Upper lobe of left lung (tissue), 6 donors: ENCODE measurements at places on chromosomes 6 and 20. TPM values are rescaled to one million over a fixed set of nuclear protein-coding genes. Genes with fewer than 3 reads are reported as not detected.
A peak's percentile ranks its signal among the peaks of the same experiment; 100 is the strongest.

DNA sequence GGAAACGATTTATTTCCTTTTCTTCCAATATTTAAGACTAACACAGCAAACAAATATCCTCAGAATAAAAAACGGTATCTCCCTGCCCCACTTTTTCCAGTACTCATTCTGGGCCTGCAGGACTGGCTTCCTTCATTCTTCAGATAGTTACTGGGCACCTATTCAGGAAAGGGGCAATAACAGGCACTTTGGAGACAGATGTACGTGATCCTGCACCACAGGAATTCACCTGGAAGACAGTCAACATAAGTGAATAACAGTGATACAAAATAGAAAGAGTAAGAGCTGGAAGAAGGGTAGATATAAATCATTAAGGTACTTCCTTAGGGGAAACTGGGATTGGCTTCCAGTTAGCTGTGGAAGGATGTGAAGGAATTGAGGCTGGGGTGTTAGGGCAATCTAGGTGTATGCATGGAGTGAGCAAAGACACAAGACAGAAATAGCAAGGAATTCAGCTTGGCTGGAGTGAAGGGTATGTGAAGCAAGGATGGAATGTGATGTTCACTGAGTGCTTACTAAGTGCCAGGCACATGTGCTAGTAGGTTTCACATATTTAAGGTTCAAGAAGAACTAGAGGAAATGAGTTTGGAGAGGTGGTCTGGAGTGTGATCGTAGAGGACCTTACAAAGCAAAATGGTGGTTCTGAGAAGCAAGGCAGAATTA lies 49.3 kb upstream of the FAM83C start:
- H3K27ac ChIP-seq, result peak overlapping the region; percentile 0
- H3K27me3 ChIP-seq, result no peaks in the 10 kb centered on the region
- peaks cover 6% of the 10 kb centered on the region for H3K36me3 ChIP-seq
- H3K4me1 ChIP-seq, result peaks cover 5% of the 10 kb centered on the region

- no peak for DNase-seq
- no peak overlapping the region for H3K4me3 ChIP-seq
- no peaks in the 10 kb centered on the region for H3K27me3 ChIP-seq
- H3K4me1 ChIP-seq, result no peaks in the 10 kb centered on the region
- no peak overlapping the region for H3K27ac ChIP-seq
- peaks cover 2% of the 10 kb centered on the region for H3K36me3 ChIP-seq
Measured at GRCh38 chr6:128005009-128005408, 104.2 kb upstream of the THEMIS start.

DNA sequence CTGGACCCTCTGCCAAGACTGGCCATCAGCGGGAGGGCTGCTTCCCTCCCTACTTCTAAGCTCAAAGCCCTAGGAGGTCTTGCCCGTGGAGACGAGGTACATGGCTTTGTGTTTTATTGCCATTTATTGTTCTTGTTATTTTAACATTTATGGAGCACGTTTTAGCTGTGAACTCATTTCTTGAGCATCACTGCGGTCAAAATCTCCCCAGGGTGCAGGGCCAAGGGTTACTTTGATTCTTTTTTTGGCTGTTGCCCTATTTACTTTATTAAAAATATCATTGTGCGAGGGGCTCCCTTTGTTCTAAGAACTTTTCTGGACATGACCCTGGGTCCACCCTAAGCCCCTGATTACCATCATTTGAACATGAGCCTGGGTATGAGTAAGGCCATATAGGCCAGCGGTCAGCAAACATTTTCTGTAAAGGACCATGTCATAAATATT lies 51.6 kb downstream of the EYA2 start:
- H3K4me3 ChIP-seq, result no peak overlapping the region
- H3K27me3 ChIP-seq, result no peaks in the 10 kb centered on the region
- no peak for DNase-seq
- H3K27ac ChIP-seq, result no peak overlapping the region
- H3K36me3 ChIP-seq, result no peaks in the 10 kb centered on the region

DNA sequence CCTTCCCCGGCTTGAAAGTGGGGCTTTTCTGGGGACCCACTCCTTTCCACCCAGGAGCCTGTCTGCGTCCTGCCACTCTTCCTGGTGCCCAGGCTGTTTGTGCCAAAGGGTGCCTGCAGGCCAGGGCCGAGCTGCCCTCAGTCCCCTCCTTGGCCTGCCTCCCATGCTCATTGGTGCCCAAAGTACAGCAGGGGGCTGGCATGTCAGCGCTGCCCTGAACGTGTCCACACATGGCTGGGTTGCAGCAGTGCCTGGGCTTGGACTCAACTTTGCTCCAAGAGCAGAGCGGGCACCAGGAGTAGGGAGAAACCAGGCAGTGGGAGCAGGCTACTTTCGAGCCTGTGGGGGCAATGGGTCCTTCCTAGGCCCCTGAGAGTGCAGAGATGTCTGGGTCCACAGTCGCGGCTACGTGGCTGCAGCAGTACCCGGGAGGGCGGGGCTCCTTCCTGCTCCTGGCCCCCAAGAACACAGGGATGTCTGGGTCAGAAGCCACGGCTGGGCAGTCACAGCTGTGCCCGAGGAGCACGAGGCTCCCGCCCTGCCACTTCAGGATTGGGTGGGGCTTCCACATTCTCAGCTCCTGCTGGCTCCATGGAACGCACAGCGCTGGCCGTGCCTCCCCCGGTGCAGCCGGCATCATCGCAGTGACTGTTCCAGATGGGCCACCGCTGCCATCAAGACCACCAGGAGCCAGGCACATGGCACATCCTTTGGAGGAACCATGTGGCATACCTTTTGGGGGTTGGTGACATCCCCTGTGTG lies 50.0 kb upstream of the CLDN20 start:
- H3K4me3 ChIP-seq, result no peak overlapping the region
- H3K27me3 ChIP-seq, result no peaks in the 10 kb centered on the region
- no peak overlapping the region for H3K27ac ChIP-seq
- no peaks in the 10 kb centered on the region for H3K36me3 ChIP-seq

DNA sequence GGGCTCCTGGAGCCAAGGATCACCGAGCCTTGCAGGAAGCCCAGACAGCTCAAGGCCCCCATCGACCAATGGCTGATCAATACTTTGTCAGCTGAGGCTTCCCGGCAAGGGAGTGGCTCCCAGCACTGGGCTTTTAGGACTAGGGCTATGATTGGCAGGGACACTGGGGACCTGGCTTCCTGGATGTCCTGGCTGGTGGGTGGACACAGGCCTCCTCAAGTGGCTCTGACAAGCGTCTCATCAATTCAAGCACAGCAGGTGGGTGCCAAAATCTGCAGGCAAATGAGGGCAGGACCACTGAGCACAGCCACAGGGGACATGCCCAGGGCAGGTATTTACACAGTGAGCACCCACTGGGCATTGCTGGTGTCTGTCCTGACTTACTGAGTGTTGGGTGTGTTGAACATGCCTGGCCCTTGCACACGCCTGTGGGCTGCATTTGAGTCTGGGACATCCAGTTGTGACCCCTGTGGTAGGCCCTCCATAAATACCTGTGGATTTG lies 420.1 kb upstream of the SULF2 start:
- no peak for DNase-seq
- no peaks in the 10 kb centered on the region for H3K36me3 ChIP-seq
- H3K27ac ChIP-seq, result no peak overlapping the region
- H3K4me3 ChIP-seq, result no peak overlapping the region
- no peaks in the 10 kb centered on the region for H3K27me3 ChIP-seq

DNA sequence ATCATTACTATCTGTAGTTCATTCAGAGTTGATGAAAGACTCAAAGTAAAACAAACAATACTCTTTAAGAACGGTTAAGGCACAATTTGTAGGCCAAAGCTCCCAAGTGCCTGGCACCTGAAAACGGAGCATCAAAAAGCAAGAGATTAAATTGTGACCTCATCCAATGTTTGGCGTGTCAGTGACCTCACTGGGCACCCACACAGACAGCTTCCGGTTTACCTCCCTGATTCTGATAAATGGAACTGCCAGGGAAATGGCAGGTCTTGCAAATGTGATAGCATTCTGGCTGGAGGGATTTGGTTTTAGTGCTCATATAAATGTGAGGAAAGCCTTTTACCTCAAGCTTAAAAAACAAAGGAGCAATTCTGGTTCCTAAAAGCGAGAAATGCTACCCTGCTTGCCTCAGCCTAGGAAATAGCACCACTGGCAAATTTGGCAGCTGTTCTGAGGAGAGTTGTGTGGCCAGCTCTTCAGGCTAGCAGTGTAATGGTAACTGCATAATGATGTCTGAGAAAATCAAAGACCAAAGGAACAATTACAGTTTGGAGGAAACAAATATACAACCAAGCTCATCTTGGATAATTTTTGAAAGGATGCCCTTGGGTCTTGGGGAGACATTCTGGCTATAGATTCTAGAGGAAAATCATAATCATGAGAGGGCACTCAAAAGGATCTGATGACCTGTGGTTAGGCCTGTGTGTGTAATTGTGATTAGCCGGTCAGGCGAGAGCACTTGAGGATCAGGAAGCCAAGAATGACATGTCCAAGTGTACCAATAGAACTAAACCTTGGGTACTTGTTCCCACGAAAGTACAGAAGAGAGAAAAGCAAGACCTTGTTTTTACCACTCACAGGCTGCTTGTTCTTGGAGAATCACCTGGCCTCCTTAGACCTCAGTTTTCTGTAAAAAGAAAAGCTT lies 174.3 kb downstream of the TFAP2B start:
- no peak overlapping the region for H3K4me3 ChIP-seq
- no peak for DNase-seq
- no peaks in the 10 kb centered on the region for H3K4me1 ChIP-seq
- no peaks in the 10 kb centered on the region for H3K36me3 ChIP-seq
- H3K27me3 ChIP-seq, result no peaks in the 10 kb centered on the region
- H3K27ac ChIP-seq, result no peak overlapping the region

- H3K4me3 ChIP-seq, result peak within 1 kb of the TSS; percentile 15
- no peaks in the 10 kb centered on the region for H3K27me3 ChIP-seq
- peaks cover 17% of the 10 kb centered on the region for H3K4me1 ChIP-seq
- peak; percentile 83 for DNase-seq
- peak within 1 kb of the TSS; percentile 3 for H3K27ac ChIP-seq
Measured at GRCh38 chr6:43644940-43645612, at the start of gene RSPH9. TSS of gene RSPH9 (plus strand) at chr6:43645036. CDS start at chr6:43645099, 63 bp downstream.

GRCh38 chr20:13013411-13013810 lies 4.6 kb downstream of the SPTLC3 start:
- no peak overlapping the region for H3K4me3 ChIP-seq
- no peaks in the 10 kb centered on the region for H3K27me3 ChIP-seq
- H3K27ac ChIP-seq, result no peak overlapping the region
- no peak for DNase-seq
- peaks cover 17% of the 10 kb centered on the region for H3K4me1 ChIP-seq

- no peaks in the 10 kb centered on the region for H3K36me3 ChIP-seq
- DNase-seq, result no peak
- peak overlapping the region; percentile 77 for H3K27ac ChIP-seq
- H3K27me3 ChIP-seq, result no peaks in the 10 kb centered on the region
- peak overlapping the region; percentile 58 for H3K4me3 ChIP-seq
Measured at GRCh38 chr6:90611543-90612312, 24.9 kb upstream of the MAP3K7 start.

DNA sequence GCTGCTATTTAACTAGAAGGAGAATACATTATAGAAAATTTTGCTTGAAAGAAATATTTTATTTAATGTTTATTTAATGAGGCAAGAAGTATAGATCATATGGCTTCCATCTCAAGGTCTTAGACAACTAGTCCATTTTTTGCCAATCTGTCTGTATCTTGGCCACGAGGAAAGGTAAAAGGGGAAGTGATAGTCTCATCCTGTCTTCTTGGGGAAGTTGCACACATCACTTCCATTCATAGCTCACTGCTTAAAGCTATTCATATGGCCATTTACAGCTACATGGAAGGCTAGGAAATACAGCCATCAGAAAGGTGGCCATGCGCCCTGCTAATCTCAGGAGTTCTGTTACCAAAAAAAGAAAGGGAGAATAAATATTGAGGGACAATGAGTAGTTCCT lies 50.8 kb downstream of the METTL24 start:
- no peaks in the 10 kb centered on the region for H3K27me3 ChIP-seq
- no peaks in the 10 kb centered on the region for H3K36me3 ChIP-seq
- no peak overlapping the region for H3K4me3 ChIP-seq
- H3K27ac ChIP-seq, result no peak overlapping the region
- H3K4me1 ChIP-seq, result no peaks in the 10 kb centered on the region

DNAH8 gene
- total RNA-seq, result 0.20 TPM

IP6K3 gene
- 11.5 TPM for total RNA-seq

PCK1 gene
- total RNA-seq, result 0.23 TPM

COL20A1 gene
- total RNA-seq, result not detected
